ENCODE measurements at places on chromosomes 16 and 17.

GRCh38 chr17:30816165-30816564 is 8.3 kb downstream of the CRLF3 start:
- DNase-seq, result no peak

GRCh38 chr16:79472426-79472825 is 128.1 kb downstream of the MAF start:
- DNase-seq, result no peak

- no peak for DNase-seq
These were observed 18.5 kb downstream of the TOP2A start for GRCh38 chr17:40399185-40399584.

DNA sequence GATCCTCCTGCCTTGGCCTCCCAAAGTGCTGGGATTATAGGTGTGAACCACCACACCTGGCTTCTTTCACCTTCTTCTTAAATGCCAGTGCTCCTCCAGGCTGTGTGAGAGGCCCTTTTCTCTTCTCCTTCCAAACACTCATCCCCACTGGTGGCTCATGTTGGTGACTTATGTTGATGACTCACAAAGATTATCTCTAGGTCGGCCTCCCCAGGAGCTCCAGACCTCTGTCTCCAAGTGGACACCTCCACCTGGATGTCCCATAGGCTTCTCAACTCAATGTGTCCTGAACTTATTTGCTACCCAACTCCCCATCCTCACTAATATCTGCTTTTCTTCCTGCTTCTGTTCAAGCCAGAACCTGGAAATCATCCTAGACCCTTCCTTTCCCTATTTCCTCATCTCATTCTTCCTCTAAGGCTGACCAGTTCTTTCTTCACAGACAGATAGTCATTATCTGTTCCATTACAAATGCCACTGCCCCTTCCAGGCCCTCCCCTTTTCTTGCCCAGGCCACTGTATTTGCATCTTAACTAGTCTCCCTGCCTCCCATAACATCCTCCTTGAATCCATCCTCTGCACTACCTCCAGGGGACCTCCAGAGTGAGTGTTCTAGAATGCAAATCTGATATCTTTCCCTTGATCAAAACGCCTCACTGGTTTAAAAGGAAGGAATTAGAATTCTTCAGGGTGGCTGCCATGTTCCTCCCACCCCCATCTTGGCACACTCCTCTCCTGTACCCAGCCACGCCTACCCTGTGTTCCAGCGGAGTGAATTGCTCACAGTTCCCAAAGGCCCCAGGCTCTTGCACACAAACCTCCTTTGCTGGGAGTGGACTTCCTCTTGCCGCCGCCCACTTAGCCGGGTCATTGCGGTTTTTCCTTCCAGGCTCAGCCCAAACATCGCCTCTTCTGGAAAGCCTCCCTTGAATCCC is 34.8 kb upstream of the FBXO47 start:
- DNase-seq, result no peak

GRCh38 chr16:54116124-54116655 is 170.4 kb downstream of the IRX3 start:
- no peak for DNase-seq

DNA sequence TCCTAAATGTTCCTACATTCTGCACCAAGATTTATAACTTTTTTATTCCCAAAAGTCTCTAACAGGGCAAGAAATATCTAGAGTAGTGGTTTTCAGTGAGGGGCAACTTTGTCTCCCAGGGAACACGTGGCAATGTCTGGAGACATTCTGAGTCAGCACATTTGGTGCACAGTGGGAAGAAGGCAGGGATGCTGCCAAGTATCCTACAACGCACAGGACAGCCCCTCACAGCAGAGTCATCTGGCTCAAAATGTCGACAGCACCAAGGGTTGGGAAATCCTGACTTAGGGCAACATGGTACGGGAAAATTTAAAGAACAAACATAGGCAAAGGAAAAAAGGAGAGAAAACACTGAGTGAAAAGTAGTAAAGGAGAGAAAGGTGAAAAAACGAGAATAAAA is 61.8 kb downstream of the SMG6 start:
- DNase-seq, result no peak

DNA sequence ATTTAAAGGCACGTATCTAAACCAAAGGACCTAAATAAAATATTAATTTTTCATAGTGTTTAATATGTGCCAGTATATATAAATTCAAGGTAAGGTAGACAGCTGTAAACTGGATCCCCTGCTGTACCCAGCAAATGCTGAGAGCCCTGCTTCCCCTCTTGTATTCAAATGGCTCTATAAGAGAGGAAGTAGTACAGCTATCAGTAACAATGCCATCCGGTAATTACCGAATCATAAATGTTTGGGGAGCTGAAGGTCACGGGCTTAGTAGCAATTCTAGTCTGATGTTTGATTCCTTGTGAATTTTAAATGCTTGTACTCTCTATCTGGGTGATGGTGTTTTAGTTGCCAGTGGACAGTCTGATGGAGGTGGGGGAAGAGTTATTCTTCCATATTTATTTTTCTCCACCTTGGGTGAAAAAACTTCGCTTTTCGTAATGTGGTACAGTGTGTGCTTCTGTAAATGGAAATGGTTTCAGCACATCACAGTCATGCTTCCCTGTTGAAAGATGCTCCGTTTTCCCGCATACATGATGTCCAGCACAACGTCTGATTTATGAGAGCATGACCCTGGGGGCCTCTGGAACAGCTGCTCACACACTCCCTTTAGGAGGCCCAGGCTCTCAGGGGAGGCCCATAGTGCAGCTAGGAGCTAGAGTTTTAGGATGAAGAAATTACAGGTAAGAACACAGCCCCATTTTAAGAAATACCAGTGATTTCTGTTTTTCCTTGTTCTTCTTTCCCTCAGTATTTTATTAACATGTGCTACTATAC is 423.9 kb downstream of the WWOX start:
- no peak for DNase-seq

- no peak for DNase-seq
These were observed 39.1 kb upstream of the AXIN2 start for GRCh38 chr17:65600518-65600917.

- DNase-seq, result no peak
These were observed 119.6 kb downstream of the ZFHX3 start for GRCh38 chr16:72928090-72928981.

GRCh38 chr16:60091529-60091928 is 1357.4 kb upstream of the GOT2 start:
- DNase-seq, result no peak

DNA sequence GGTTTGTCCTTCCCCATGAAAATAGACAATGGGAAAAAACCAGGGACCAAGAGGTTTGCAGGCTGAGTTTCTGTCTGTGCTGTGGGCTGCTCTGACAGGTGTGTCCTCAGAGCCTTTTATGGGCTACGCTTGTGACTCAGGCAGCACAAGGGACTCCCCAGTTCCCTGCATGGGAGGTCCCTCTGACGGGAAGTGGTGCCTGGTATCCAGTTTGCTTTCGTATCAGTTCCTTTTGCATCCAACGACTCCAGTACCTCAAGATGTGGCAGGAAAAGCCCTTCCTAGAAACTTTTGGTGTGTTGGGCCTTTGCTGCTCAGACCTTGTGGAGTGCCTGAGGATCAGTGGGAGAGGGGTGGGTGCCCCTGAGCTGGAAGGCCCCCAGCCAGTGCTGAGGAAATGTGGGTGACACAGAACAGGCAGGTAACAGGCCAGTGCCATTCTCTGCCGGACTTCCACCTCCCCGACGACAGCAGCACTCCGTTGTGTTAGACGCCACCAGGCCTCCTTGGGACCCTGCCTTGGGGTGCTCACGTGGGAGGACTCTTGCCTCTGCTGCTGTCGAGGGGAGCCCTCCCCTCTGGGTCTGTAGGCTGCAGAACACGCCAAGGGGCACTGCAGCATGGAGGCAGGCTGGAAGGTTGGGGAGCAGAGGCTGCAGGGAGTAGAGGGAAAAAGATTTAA is 38.4 kb upstream of the IRF8 start:
- no peak for DNase-seq

DNA sequence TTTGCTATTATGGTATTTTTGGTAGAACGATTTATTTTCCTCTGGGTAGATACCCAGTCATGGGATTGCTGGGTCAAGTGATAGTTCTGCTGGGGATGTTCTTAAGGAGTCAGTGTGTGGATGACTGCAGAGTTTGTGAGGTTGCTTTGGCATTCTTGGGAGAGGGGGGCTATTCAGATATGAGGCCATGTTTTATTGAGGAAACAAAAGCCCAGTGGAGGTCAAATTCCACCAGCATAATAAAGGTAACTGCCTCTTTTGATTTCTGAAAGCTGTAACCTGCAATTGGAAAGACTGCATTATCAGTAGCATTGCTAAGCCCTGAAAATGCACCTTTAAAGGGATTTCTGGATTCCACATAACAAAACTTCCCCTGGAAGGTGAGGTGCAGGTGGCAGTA is 43.7 kb upstream of the HNF1B start:
- DNase-seq, result no peak

Data from substantia nigra (tissue), 51 donors.